ENCODE measurements at places on chromosomes 4 and X.

- no peak for DNase-seq
Observed at GRCh38 chrX:104679175-104679574, 113.2 kb downstream of the IL1RAPL2 start.

- DNase-seq: no peak
Observed at GRCh38 chrX:136130931-136131833, 16.2 kb upstream of the FHL1 start.

GRCh38 chr4:39714166-39714565 is 16.2 kb downstream of the UBE2K start:
- DNase-seq: no peak

- DNase-seq: peak; percentile 53
Observed at GRCh38 chr4:189088780-189089179, 851.9 kb upstream of the FRG1 start.

GRCh38 chr4:141643557-141643956 is 7.2 kb downstream of the IL15 start:
- DNase-seq: no peak
